IPS-NIHi11 (cell line): ENCODE measurements at places on chromosomes 2 and 18.

GRCh38 chr2:191682126-191682525 lies 4.2 kb downstream of the NABP1 start:
- no peak for DNase-seq

DNA sequence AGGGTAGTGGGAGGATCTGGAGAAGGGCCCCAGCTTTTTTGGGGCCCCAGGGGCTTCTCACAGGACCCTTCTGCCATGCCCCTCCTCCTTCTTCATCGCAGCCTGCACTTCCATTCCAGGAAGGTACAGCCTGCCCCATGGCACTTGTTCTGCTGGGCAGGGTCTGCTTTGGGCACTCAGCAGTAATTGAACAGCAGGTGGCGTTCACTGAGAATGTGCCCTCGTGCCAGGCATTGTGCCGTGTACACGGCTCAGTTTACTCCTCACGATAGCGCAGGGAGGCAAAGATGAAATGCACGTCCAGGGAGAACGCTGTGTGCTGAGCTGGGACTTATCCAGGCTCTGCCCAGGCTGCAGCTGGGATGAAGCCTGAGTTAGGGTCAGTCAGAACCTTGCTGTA lies 54.8 kb upstream of the ASB18 start:
- DNase-seq: no peak

DNA sequence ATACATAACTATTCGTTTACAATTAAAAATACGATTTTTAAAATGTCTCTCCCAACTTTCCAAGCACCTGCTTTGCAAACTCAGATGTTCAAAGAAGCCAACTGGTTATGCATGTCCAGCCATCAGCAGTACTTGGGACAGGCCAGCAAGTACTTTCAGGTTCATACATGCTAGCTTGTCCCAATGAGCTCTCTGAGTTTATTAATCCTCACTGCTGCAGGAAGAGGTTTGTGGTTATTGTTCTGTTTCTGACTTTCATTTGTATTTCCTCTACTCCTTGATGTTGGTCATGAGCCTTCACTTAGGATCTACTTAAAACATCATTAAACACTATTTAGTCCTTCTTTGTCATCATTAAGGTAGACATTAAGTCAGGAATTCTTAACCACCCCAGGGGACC lies 374.1 kb downstream of the LRATD1 start:
- DNase-seq: no peak

- no peak for DNase-seq
Observed at GRCh38 chr18:26225022-26225693, 1.1 kb upstream of the TAF4B start.

DNA sequence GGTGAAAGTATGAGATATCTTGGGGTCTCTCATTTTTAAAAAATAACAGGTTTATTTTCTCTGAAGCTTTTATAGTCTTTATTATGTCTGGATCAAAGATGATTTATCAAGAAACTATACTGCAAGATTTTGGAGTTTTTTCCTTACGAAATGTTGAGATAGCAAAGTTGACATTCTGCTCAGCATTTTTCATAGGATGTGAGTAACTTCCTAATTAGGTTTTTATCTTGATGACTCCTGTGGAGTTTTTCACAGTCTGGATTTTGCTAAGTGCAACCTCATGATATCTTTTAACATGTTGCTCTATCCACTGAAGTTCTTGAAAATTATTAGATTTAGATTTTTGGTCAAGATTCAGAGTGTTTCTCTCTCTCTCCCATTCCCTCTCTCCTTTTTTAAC lies 17.8 kb downstream of the TCF7L1 start:
- DNase-seq: no peak

DNA sequence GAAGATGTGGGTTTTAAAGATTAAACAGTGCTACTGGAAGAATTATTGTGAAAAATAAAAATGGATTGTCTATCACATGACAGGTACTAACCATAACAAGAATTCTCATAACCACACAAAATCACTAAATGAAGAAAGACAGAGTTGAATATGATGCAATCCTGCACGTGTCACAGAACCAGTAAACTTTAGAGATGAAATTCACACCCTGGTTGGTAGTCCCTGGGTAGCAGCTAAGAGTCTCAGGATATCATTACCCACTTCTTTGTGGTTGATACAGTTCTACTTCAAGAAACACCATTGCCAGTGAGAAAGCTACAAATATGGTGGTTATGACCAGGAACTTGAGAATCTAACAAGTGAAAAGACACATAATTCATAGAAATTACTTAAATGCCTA lies 450.2 kb downstream of the ERBB4 start:
- DNase-seq: no peak

- DNase-seq: peak; percentile 65
Observed at GRCh38 chr18:11741505-11742145, 52.6 kb downstream of the GNAL start.

DNA sequence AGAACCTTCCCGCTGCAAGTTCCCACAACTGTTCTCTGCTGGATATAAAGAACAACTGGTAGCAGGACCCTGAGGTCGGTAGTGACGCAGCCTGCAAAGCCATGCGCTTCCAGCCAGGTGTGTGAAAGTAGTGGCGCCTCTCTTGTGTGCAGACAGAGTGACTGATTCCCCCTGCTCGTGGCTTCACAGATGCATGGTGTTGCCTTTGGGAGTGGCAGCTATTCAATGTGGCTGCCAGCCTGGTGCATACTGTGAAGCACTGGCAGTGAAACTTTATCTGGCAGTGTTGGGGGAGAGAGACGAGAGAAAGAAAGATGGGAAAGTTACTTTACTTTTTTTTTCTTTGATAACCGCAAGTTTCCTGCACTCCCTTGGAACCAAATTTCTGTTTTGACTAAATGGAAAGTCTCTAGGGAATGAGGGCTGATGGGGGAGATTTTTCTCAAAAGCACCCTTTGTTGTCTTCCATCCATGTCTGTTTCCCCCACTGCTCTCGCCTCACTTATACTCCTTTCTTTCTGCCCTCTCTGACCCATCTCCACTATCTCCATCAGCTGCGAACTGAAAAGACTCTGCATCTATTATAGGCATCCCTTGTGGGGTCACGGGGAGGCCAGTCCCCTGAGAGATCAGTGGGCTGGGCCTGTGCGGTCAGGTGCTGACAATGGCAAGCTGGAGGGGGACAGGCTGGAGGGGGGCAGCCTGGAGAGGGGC lies 90.0 kb upstream of the TNP1 start:
- DNase-seq: no peak

GRCh38 chr2:215461836-215462532 lies 26.1 kb upstream of the FN1 start:
- no peak for DNase-seq

- DNase-seq: no peak
Observed at GRCh38 chr18:31603315-31603714, 11.6 kb downstream of the TTR start.

DNA sequence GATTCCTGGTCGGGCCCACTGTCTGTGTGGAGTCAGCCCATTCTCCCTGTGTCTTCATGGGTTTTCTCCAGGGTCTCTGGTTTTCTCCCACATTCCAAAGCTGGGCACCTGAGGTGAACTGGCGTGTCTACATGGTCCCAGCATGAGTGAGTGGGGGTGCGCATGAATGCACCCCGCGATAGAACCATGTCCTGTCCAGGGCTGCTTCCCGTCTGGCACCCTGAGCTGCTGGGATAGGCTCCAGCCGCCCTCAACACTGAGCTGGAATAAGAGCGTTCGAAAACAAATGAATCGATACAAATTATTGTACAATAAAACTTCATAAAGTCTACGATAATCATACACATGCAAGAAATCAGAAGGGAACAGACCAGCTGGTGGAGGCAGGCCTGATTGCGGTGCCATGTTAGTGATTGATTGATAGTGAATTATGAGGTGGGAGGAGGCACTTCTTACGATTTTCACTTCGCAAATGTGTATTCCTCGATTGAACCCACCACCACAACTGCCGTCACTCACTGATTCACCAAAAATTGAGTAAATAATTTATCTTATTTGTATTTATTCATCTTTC lies 186.6 kb downstream of the MGAT5 start:
- no peak for DNase-seq

GRCh38 chr2:160989778-160990177 lies 170.4 kb upstream of the TANK start:
- no peak for DNase-seq

GRCh38 chr2:164260506-164260905 lies 360.8 kb downstream of the GRB14 start:
- no peak for DNase-seq

DNA sequence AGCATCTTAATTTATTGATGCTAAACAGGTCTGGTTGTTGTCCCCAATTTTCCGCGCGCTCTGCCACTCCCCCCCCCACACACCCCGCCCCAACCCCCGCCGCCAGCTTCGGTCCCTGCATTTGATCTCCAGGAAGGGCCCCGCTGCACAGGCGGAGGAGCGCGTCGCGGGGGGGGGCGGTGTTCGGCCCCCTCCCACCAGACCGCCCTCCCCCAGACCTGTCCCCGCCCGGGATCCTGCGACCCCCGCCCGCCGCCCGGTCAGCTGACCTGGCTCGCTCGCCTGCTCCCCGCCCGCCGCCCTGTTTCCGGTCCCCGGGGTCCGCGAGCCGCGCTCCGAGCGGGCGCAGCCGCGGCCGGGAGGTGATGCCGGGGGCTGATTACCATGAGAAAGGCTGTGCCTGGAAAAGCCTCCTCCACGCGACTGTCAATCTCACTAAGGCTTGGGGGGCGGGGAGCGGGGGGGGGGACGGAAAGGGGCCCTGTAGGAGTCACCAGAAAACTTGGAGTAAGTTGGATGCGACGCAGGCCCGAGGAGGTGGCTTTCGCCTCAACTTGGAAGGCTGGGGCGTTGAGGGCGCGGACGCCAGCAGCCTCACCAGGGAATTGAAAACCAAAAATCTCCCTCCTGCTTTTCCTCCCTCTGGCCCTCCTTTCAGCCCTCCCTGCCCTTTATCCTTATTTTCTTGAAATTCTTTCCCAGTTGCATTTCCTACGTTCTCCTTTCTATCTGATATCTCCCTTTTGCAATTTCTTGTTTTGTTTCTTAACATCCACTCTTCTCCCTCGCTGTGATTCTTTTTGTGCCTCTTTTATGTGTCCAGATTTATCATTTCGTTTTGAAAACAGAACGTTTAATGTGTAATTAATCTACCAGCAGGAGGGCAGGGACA lies 4.4 kb upstream of the ZEB2 start:
- peak; percentile 77 for DNase-seq

- no peak for DNase-seq
Observed at GRCh38 chr2:97739020-97739892, 25.9 kb downstream of the ZAP70 start.

DNA sequence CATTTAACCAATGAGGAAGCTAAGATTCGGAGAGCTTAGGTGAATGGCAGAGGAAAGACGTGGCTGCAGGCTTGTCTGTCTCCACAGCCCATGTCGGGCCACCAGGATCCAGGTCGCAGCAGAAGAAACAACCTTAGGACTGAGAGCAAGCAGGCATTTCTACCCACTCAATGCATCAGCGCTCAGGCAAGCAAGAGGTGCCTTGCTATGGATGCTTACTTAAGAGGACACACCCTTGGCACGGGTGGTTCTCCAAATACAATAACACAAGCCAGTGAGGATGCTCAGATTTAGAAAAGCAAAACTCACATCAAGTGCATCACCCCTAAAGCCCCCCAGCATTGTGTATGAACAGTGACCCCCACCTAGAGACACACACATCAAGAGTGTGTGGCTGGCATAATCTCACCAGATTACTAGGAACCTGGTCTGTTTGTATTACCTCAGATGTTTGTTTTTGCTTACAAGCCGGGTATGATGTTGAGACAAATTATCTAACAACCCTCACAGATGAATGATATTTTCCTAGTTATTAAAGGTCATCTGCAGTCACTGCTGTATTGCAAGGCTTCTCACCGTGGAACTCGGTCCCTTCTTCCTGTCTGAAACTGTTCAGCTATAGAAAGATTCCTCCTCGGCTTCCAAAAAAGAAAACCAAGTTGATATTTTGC lies 34.2 kb upstream of the NPAS2 start:
- no peak for DNase-seq

- DNase-seq: no peak
Observed at GRCh38 chr18:64245126-64245861, 96.4 kb upstream of the LINC00305 start.

DNA sequence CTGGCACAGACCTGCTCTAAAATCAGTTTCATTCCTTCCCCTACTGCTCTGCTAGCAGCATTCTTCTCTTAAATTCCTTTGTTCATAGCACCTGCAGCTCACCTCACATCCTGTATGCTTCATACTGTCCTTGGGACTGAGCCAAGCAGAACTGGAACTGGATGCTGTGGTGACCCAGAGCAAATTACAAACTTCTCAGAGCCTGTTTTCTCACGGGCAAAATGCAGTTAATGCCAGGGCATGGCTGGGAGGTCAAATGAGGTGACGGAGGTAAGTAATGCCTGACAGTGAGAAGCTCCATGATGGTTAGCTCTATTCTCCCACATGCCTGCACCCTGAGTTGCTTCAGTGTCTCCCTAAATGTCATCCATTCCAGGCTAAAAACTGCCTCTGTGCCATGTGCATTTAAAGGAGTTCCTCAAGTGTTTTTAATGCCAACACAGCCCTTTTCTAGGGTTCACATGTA lies 29.7 kb downstream of the C2orf42 start:
- peak; percentile 31 for DNase-seq

GRCh38 chr2:215503381-215503780 lies 67.5 kb upstream of the FN1 start:
- DNase-seq: no peak

GRCh38 chr18:68997845-68998244 lies 200.0 kb downstream of the CCDC102B start:
- DNase-seq: no peak

GRCh38 chr2:31131871-31132270 lies 6.4 kb downstream of the GALNT14 start:
- DNase-seq: peak; percentile 32

DNA sequence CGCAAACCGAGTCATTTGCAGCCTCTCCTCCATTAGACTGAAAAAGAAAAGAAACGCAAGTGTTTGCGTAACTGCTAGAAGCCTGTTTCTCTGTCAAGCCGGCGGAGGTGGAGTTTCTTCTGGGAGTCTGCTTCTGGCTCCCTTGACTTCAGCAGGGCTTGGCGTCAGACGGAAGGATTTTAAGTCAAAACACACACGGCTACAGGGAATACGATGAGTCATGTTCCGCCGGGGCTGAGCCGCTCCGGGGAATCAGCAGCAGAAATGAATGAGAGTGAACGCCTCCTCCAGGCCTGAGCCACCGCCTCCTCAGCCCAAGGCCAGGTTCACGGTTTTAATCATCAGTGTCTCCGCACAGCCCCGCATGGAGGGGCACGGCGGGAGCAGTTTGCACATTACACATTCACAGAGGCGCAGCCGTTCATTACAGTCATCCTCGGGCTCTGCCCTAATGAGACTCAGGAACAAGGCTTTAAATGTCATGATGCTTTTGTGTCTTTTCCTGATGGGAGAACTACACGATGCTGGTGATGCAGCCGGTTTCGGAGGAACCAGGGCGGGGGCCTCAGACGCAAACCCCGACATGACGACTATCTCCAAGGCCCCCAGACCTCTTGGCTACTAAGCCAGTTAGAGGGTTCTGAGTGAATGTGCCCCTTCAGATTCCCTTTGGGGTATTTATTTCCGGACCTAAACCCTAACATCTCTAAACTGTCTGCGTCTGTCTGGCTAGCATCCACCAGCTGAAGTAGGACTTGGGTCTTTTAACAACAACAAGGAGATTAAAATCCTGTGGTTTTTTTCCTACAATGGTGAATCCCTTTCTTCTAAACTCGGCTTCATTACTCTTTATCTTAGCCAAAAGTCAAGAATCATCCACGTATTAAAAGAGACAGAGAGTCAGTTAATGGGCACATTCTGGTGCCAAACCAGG lies 11.1 kb upstream of the SCG2 start:
- DNase-seq: peak; percentile 77
